ENCODE measurements at places on chromosomes 1 and 21.

- DNase-seq = no peak
Measured at GRCh38 chr1:2160451-2161300, 33.9 kb downstream of the FAAP20 start.

- no peak for DNase-seq
Measured at GRCh38 chr1:158809862-158810261, 21.3 kb upstream of the MNDA start.

- no peak for DNase-seq
Measured at GRCh38 chr1:229843627-229844238, 217.7 kb downstream of the URB2 start.

- no peak for DNase-seq
Measured at GRCh38 chr1:209585672-209586071, 2.2 kb downstream of the CAMK1G start.

GRCh38 chr1:184219883-184220282, 166.9 kb upstream of the C1orf21 start:
- DNase-seq = no peak

- DNase-seq = no peak
Measured at GRCh38 chr1:38735651-38736161, 123.9 kb downstream of the RRAGC start.

DNA sequence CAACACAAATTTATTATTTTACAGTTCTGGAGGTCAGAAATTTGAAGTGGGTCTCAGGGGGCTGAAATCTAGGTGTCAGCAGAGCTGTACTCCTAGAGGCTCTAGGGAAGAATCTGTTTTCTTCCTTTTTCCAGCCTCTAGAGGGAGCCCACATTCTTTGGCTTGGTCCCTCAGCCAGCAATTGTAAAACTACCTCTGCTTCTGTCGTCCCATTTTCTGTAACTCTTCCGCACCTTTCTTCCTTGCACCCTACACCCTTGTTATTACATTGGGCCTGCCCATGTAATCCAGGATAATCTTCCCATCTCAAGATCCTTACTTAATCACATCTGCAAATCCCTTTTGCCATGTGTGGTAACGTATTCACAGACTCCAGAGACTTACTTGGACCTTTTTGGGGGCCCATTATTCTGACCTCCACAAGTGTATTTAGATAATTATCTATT, 24.8 kb upstream of the THEM4 start:
- DNase-seq = no peak

- DNase-seq = no peak
Measured at GRCh38 chr1:75559136-75559535, 51.8 kb downstream of the SLC44A5 start.

GRCh38 chr1:31764312-31765040, at the start of gene ADGRB2:
ADGRB2 (minus strand) TSS chr1:31764340; CDS start chr1:31757221, 7,119 bp downstream.
- DNase-seq = peak; percentile 52

DNA sequence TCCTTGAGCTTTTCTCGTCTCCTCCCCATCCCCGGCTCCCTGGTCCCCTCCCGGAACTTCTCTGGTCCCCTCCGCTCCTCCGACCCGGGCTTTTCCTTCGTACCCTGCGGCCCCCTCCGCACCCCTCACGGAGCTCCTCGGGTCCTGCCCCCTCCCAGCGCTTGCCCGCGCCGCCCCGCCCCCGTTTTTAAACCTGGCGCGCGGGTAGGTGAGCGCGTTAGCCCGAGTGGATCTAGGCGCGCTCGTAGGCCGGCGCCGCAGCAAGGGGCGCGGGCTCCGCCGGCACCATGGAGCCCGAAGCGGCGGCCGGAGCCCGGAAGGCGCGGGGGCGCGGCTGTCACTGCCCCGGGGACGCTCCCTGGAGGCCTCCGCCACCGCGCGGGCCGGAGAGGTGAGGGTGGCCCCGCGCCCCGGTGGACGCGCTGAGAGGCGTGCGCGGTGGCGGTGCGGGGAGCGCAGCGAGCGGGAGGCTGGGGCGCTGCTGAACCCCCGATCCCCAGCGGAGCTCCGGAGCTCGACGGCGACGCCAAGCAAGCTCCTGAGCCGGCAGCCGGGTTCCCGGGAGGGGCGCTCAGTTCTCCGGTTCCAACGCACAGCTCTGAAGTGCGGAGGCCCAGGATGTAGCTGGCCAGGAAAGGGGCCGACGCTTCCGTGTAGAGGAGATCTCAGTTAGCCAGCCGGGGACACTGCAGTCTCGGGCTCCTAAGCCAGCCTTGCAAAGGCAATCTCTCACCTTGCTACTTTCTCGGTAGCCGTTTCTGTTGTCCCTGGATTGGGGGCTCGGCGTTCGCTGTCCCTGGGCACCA, at the start of gene RIPPLY3:
RIPPLY3 (plus strand) TSS at position 217 of the 806 bp plus-strand sequence; CDS start at position 288, 71 bp downstream.
- DNase-seq = peak; percentile 37

- no peak for DNase-seq
Measured at GRCh38 chr1:241611736-241612135, 28.4 kb downstream of the CHML start.

GRCh38 chr1:3000671-3001470, 20.4 kb upstream of the ACTRT2 start:
- peak; percentile 13 for DNase-seq

GRCh38 chr1:61076728-61077675, 5.4 kb upstream of the NFIA start:
- DNase-seq = peak; percentile 80

DNA sequence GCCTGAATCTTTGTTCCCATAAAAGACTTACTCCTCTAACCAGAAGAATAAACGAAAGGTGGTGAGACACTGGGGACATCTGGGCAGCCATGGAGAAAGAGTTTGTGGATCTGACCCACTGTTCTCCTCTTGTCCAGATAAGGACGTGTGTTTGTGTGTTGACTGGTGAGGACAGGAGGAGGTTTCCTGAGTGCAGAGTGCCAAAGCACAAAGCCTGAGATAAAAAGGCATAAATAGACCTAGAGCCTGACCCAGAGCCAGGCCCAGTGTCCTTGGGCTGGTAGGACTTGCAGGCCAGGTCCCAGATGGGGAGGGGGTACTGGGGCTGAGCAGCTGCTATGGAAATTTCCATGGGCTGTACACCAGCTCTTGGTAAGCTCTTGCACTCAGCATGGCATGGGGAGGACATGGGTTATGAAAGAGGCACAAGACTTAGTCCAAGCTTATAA, 19.6 kb upstream of the COQ8A start:
- DNase-seq = no peak

GRCh38 chr1:161298116-161298515, 11.7 kb downstream of the MPZ start:
- no peak for DNase-seq

GRCh38 chr1:63454269-63454668, 68.8 kb downstream of the ITGB3BP start:
- DNase-seq = no peak

DNA sequence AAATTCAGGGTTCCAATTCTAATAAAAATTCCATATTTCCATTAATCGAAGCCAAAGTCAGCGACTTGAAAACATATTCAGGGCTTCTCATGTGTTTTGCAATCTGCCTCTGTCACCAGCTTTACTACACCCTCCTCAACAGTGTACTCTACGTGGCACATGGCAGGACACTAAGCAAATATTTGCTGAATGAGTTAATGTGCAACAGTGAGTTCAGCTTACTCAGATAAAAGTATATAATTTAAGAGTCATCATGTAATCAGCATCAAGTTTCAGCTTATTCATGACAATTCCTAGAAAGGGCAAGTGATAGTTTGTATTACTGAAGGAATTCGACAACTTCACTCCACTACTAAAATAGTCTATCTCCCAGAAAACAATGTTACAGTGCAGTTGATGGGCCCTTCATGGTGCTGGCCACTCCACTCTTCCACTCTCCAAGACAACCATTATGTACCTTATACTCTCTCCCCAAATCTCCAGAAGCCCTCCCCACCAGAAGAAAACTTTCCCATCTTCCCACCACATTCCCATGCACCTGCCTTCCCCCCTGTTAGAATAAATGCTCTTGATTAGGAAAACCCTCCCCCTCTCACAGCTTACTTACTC, 97.3 kb downstream of the TTLL7 start:
- DNase-seq = no peak

GRCh38 chr1:207676153-207676552, 31.2 kb downstream of the CR1L start:
- no peak for DNase-seq

Data from activated T-cell treated with anti-CD3 and anti-CD28 coated beads, Interleukin-2, amount 50 U/mL, for 1 hour (primary cell).